ENCODE measurements at places on chromosomes 2 and 18.

DNA sequence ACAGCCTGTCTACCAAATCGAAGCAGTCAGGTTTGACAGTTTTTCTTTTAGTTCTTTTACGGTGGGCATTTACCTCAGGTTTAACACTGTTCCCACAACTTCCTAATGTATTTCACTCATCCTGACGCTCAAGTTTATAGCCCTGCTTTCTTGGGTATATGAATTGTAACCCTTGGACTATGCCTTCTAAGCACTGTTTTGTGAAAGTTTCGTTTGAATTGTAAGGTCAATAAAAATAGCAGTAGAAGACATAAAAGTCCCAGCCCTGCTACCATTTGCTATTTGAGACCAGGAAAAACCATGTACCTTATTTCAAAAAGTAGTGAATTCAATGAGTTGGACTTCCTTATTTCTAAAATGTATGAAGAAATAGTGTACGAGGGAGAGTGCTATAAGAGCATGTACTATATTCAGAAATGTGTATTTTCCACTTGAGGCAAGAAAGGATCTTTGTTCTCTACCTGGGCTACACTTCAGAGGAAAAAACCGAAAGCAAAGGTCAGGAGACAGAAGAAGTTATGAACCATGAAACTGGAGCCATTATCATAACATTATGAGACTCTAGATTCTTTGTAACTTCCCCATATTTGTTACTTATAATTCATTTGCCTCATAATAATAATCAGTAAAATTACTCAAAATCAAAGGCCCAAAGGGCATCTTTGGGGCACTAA, 1.9 kb upstream of the ZC3H15 start:
- DNase-seq, result no peak

- no peak for DNase-seq
Observed at GRCh38 chr2:62741127-62741526, 35.6 kb downstream of the EHBP1 start.

DNA sequence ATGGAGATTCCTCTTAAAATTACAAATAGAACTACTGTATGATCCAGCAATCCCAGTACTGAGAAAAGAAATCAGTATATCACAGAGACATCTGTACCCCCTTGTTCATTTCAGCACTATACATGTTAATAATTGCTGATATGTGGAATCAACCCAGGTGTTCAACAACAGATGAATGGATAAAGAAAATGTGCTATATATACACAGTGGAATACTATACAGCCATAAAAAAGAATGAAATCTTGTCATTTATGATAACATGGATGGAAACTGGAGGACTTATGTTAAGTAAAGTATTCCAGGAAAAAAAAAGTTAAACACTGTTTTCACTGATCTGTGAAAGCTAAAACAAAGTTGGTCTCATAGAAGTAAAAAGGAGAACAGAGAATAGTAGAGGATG, 124.7 kb downstream of the TAF4B start:
- no peak for DNase-seq

DNA sequence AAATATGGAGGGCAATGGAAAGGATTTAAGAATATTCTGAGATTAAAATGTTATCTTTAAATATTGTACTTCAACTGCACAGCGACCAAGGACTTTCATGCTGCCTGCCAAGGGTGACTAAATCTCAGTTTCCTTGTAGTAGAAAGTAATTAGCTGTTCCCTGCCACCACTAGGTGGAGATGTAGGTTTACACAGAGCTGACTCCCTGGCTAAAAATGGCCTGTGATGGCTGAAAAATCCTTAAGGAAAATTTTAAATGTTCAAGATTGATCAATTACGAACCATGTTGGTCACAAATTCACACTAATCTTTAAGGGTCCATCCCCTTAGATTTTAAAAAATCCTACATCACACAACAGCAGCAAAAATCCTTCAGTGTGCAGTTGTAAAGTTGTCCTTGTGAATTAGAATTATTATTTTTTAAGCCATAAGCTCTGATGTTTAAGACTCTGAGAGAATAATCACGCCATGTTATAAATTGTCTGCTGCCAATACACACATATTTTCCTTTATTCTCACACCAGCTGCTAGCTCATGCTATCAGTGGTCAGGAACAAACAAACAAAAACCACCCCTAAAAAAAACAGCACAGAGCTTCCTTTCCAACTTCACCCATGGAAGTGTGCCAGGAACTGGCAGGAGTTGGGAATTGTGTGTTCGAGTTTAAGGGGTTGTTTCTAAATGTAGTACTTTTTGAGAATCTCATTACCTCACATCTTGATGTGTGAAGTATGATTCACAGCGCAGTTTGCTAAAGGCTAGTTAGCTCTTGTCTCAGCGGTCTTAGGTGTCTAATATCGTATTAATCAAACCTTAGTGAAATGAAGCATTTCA, 399.8 kb downstream of the TMEM182 start:
- no peak for DNase-seq

DNA sequence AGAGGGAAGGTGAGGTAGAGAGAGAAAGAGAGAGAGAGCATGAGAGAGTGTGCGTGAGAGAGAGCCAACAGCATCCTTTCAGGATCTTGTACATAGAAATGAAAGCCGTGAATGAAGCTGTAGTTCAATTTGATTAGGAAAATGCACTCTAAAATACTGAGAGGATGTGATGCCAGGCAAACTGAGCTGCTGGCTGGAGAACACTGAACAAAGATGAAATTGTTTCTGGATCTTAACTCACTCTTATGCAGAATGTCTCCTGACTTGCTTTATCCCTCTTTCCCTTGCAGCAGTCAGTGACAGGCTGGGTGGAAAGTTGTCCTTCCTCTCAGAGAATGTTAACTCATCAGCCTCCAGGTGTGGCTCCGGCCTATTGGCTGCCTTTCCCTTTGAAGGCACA, 10.7 kb downstream of the LYPD1 start:
- DNase-seq, result no peak

DNA sequence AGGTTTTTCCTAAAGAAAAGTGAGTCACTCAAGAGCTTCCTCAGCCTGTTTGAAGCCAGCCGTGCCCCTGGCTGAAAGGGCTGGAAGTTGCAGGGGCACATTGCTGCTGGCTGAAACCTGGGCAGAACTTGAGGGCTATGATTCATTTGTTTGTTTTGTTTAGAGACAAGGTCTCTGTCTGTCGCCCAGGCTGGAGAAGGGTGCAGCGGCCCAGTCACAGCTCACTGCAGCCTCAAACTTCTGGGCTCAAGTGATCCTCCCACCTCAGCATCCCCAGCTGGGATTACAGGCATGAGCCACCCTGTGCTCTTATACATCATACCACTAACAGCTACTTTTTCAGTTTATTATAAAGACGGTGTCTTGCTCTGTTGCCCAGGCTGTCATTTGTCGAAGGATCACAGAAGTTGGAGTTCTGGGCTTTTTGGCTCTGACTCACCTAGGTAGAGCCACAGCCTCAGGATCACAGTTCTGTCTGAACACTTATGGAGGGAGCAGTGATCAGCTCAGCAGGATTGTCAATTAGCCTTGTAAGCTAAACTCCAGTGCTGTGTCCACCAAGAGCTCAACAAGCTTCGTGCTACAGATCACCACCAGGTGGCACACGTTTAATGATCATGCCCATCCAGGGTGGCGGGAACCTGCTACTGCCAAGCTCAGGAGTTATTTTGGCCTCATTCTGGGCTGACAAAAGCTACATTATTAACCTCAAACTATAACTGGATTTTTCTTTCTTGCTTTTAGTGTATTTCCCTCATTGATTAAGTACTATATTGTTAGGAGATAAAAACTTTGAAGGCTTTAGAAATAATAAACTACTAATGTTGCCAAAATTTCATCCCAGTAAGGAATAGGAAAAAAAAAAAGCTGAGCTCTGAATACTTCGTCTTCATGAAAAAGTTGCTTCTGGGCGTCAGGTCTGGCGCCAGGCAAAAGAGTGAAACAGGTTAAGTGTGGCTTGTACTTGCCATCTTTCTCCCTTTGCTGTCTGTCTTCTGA, 57.9 kb downstream of the ARHGEF33 start:
- DNase-seq, result peak; percentile 17

GRCh38 chr2:220001751-220002150, 374.3 kb downstream of the SLC4A3 start:
- DNase-seq, result no peak

DNA sequence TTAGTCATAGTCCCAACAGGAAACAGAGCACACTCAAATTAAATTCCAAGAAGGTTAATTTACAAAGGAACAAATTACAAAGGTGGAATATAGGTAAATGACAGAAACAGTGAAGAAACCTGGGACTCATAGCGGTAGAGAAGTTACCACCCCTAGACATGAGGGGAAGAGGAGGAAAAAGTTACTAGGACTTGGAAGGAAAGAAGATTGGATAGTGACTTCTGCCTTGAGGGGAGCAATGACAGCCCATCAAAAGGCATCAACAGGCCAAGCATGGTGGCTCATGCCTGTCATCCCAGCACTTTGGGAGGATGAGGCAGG, 2.4 kb upstream of the PDE11A start:
- no peak for DNase-seq

- no peak for DNase-seq
Observed at GRCh38 chr2:151526572-151527090, 116.9 kb downstream of the RIF1 start.

DNA sequence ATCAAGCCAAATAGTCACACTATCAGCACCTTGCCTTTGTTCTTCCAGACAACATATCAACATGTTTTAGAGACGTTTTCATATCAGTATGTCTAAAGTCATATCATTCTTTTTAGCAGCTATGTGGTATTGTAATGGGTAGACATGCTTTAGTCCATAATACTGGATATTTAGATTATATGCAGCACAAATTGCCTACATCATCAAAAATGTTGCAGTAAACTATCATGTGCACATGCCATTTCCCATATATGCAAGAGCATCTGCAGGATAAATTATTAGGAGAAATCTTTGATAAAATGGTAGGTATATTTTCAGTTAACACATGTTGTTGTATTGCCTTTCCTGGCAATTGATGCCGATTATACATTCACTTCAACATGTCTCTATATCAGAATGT, 636.5 kb downstream of the XIRP2 start:
- DNase-seq, result no peak

DNA sequence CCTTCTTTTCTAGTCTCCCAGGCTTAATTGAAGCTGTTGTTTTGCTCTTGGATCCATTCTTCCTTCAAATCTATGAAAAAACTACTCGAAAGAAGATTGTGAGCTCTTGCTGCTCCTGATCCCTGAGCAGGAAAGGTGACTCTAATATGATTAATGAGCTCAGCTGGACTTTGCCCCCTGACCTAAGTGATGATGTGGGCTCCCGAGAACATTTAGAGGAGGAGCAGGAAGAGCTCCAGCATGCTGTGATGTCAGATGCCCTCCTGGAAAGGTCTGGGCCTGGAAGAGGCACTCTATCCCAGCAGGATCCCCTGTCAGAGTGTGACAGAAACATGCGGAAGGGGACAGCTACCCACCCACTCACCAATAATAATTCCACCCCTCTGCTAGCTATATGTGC, 117.9 kb upstream of the PELI1 start:
- no peak for DNase-seq

- DNase-seq, result no peak
Observed at GRCh38 chr18:77098029-77098428, 34.6 kb downstream of the MBP start.

DNA sequence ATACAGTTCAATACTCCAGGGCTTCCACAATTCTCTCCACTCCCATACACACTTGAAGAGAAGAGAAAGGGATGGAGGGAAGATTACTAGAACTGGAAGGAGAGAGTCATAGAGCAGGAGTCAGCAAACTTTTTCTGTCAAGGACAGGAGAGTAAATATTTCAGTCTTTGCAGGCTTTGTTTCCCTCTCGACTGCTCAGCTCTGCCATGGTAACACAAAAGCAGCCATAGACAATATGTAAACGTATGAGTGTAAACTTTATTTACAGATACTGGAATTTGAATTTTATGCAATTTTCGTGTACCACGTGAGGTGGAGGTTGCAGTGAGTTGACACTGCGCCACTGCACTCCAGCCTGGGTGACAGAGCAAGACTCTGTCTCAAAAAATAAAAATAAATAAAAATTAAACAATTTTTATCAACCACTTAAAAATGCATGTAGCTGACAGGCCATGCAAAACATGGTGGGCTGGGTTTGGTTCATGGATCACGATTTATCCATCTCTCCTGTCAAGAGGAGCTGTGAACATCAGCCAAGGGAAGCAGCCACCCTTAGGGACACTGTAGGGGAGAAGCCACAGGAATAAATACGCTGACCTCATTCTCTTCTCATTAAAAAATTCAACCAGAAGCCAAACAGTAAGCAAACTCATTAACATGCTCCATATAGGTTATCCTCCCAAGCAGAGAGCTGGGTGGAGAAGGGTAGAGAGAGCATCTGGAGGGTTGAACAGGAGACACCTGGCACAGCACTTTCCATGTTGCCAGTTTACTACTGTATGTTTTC, 266.4 kb upstream of the FN1 start:
- no peak for DNase-seq

- no peak for DNase-seq
Observed at GRCh38 chr18:73756256-73757091, 391.2 kb downstream of the FBXO15 start.

GRCh38 chr2:187819624-187820023, 265.4 kb upstream of the TFPI start:
- DNase-seq, result no peak

DNA sequence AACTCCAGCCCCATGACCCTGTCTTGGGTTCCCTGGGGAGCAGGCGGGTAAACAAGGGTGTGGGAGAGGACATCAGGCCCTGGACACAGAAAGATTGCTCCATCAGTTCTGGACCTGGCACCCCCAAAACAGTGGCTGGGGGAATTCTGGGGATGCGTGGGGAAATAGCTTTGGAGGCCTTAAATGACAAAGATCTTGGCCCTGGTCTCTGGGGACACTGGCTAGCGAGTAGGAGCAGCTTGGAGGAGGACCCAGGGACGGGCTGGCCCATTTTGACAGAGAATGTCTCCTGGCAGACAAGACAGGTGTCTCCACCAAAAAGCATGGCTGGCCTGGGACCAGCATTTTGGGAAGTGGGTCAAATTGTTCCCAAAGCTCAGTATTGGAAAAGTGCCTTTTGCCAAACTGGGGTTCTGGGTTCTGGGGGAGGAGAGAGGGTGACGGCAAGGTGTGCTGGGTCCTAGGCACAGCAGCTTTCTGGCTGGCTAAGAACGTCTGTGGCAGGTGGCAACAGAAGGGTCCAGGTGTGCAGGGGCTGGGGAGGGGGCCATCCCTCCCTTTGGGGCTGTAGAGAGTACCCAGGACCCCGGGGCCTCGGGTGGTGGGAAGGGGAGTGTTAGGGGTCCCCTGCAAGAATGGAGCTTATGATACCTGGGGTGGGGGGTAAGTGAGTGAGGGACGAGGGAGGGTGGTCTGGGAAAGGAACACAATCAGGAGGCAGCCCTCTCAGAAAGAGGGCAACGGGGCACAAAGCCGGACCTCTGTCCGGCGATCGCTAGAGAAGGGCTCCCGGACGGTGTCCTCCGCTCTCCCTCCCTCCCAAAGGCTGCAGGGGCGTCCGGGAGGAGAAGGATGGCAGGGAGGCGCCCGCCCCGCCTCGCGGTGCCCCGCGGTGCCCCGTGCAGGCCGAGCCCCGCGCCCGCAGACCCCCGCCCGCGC, 556 bp downstream of the CYRIA start:
- DNase-seq, result no peak

DNA sequence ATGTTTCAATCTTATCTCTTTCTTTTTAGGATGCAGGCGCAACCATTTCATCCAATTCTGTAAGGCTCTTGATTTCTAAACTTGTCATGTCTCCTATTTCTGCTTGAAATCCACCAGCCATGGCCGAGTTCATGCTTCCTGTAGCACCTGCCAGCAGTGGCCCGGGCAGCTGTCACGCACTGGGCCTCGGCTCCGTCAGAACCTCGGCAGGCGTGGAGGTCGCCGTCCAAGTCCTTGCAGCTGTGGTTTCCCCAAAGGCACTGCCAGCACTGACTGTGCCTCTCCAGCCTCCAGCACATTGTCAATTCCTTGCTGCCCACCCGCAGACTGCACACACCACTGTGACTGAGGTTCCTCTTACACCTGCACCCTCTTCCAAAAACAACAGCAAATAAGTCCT, 188.7 kb upstream of the SALL3 start:
- DNase-seq, result no peak

All from activated CD4-positive, alpha-beta T cell treated with anti-CD3 and anti-CD28 coated beads, Interleukin-2, amount 50 U/mL, for 24 hours (primary cell).